CD4-positive, alpha-beta T cell treated with Interleukin-1 beta for 1 hour (primary cell): ENCODE measurements at places on chromosomes 13 and 19.

- no peak for DNase-seq
Measured at GRCh38 chr19:46980761-46981160, 38.9 kb upstream of the NPAS1 start.

DNA sequence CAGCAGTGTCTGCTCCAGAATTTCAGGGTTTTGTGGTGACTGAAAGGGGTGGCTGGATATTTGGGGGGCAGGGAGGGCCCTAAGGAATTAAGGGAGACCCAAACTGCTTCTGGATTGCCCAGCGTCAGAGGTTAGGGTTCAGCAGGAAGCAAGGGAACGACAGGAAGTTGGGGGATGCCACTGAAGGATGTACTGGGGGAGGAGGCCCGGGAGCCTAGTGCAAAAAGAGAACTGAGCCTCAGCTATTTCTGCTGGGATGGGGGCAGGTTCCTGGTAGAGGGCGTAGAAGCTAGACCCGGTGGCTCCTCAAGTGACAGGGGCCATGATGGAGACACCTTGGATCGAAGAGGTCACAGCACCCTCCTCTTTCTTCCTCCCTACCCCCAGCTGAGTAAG lies 1.1 kb downstream of the CYP2S1 start:
- DNase-seq, result no peak

- no peak for DNase-seq
Measured at GRCh38 chr13:76148926-76149325, 512.8 kb downstream of the LMO7 start.

GRCh38 chr19:4372165-4373012 lies 28.0 kb downstream of the SH3GL1 start:
- no peak for DNase-seq

GRCh38 chr13:40875583-40875982 lies 86.2 kb downstream of the SLC25A15 start:
- DNase-seq, result no peak

DNA sequence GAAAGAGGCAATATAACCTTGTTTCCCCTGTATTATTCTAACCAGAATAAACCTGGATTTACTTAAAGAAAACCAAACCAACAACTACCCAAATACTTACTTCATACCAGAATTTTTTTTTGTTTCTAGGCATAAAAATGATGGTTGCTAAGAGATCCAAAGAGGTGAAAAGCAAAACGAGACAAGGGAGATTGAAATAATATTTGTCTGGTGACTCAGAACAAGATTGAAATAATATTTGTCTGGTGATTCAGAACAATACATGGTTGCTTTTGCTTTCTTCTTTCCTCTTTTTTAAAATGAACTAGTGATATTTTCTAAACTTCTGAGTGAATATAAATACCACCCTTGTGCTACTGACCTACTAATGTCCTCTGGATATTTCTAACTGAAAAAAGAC lies 592.9 kb downstream of the KCTD12 start:
- DNase-seq, result no peak
